ENCODE measurements at places on chromosomes 6 and 20. TPM values are rescaled to one million over a fixed set of nuclear protein-coding genes. Genes with fewer than 3 reads are reported as not detected.

DNA sequence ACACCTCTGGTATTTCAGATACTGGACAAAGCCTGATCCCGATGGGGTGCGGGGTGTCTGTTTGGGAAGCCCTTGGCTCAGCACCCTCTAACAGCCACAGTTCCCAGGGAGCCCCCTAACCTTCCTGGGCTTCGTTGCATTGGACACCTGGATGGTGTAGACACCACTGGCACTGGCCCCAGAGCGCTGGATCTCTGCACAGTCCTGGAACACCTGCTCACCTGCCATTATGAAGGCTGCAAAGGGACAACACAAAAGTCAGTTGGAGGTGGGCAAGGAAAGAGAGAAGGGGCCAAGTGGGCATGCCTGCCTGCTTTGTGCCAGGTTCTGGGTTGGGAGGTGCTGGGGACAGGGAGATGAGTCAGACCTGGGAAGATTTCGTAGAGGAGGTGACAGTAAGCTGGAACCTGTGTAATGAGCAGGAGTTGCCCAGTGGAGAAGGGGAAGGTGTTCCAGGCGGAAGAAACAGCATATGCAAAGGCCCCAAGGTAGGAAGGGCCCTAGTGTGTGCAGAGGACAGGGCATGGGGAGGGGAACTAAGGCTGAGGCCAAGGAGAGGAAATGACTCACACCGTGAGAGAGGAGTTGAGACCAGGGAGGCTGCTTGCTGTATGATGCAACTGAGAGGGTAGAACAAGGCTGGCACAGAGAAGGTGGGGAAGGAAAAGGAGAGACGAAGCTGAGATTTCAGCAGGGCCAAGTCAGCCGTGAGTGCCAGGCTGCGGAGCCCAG, 34.9 kb downstream of the ANGPT4 start:
- peaks cover 14% of the 10 kb centered on the region for H3K4me1 ChIP-seq
- H3K27me3 ChIP-seq: peaks cover 32% of the 10 kb centered on the region
- peak overlapping the region; percentile 39 for H3K4me3 ChIP-seq

DNA sequence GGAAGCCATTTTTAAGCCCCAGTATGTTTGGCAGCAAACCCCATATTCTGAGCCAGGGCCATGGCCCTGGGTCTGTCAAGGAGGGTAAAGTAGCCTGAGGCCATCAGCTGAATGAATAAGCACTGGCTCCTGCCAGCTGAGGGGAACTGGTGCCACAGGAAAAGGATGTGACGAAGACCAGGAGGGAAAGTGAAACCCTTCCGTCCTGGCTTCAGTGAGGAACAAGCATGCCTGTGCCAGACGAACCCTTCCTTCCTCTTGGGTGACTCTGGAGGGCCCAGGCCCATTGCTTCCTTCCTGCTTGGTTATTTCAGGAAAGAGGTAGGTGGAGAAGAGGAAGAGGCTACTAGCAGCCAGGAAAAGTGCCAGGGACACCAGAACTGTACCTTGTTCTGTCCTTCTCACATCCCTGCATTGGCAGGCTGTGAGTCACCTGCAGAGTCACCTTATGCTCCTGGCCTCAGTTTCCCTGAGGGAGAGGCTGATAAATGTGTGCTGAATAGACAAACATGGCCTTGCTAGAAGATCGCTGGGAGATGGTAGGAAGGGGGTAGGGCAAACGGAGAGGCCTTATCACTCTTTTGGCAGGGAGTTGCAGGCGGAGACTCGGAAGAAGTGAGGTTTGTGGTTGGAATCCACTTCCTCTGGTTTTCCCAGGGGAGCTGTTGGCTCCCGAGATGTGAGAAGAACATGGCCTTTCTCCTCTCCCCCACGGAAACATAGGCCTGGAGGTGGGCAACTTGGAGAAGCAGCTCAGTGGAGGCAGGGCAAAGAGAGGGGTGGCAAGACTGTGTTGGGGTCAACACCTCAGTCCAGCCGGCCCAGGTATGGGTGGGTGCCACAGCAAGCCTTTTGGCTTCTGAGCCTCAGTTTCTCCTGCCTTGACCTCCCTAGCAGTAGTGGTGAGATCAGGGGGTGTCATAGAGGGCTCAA, 37.4 kb downstream of the COX4I2 start:
- peaks cover 61% of the 10 kb centered on the region for H3K4me1 ChIP-seq
- no peaks in the 10 kb centered on the region for H3K27me3 ChIP-seq
- H3K36me3 ChIP-seq: peaks cover 2% of the 10 kb centered on the region

- H3K36me3 ChIP-seq: peaks cover 4% of the 10 kb centered on the region
- H3K27ac ChIP-seq: no peak overlapping the region
- peaks cover 6% of the 10 kb centered on the region for H3K4me1 ChIP-seq
- H3K27me3 ChIP-seq: peaks cover 48% of the 10 kb centered on the region
- H3K4me3 ChIP-seq: no peak overlapping the region
Measured at GRCh38 chr20:47971058-47971791, 185.9 kb upstream of the SULF2 start.

DNA sequence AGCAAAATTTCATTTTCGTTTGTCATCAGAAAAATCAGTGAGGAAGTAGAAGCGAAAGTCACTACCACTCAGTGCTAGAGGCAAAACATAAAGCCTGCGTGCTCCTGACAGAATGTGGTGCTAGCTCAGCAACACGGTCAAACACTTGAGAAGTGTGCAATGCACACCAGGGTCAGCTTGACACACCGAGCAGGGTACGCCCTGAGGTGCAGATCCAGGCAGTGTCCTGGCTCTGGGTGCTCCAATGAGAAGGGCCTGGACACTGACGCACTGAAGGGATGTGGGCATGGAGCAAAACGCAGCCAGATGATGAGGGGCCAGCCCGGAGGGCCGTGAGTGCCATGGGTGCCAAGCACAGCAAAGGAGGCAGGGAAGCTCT, 5.9 kb downstream of the RNASET2 start:
- H3K27ac ChIP-seq: peak overlapping the region; percentile 100
- DNase-seq: no peak
- no peaks in the 10 kb centered on the region for H3K27me3 ChIP-seq
- peaks cover 49% of the 10 kb centered on the region for H3K4me1 ChIP-seq
- peaks cover 5% of the 10 kb centered on the region for H3K36me3 ChIP-seq
- H3K4me3 ChIP-seq: peak overlapping the region; percentile 94

DNA sequence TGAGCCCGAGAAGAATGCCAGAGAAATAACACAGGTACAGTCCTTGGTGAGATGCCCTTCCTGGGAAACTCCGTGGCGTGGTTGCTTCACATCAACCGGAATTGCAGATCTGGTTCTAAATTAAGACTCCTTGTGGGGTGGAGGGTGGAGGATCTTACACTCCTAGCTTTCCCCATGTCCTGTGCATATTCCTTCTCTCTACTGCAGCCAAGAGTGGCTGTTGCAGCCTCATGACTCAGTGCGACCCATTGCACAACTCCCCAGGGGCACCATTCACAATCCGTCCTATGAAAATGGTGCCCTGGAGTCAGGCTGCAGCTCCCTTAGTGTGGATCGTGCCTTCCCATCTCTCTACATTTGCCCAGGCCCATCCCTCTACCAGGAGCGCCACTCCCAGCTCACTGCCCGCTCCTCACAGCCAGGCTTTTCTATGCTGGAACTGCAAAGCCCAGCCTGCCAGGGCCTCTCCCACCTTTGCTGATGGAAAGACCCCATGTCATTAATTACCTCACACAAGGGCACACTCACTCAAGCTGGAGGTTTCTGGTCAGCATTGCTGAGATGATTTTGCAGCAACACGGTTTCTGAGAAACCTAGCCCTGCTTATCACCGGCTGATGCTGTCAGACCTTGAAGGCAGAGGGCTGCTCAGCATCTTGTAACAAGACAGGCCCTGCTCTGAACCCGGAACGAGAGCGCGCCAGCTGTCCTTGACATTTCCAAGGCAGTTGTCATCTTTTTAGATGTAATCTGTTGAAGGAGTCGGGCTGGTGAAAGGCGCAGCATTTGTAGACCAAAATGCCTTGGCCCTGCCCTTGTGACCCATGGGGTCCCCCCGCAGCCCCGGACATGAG, 39.7 kb downstream of the SIRPA start:
- no peaks in the 10 kb centered on the region for H3K4me1 ChIP-seq
- no peak overlapping the region for H3K27ac ChIP-seq
- H3K4me3 ChIP-seq: no peak overlapping the region
- peaks cover 81% of the 10 kb centered on the region for H3K27me3 ChIP-seq

The UFL1 gene
- total RNA-seq: 16.4 TPM

The NDUFAF5 gene
- 55.4 TPM for total RNA-seq
